ENCODE measurements at places on chromosomes 4 and X.

GRCh38 chrX:64152857-64153256 lies 52.7 kb downstream of the AMER1 start:
- no peak for DNase-seq

DNA sequence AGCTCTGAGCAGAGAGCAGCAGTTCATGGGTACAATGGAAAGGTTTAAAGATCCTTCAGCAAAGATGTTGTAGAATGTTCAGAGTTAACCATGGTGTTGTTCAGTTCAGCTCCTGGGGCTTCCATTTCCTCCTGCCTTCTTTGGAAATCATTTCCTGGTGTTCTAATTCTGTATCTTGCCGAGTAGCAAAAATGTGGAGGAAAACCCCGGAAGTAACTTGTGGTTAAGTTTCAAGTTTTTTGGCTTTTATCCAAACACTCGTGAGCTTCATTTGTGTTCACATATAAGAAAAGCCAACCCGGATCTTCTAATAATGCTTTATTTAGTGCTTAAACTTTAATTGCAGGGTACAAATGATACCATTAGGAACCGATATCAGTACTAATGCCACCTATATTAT lies 33.6 kb upstream of the ARX start:
- no peak for DNase-seq

DNA sequence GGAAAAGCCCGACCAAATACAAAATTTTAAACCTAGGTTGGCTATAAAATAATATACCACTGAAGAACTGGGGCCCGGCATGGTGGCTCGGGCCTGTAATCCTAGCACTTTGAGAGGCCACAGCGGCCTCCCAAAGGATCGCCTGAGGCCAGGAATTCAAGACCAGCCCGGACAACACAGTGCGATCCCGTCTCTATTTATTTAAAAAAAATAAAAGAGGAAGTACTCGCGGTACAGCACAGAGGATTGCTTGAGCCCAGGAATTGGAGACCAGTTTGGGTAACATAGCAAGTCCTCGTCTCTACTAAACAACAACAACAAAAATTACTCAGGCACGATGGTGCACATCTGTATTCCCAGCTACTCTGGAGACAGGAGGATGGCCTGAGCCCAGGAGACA lies 44.8 kb upstream of the CDKN2AIP start:
- no peak for DNase-seq

DNA sequence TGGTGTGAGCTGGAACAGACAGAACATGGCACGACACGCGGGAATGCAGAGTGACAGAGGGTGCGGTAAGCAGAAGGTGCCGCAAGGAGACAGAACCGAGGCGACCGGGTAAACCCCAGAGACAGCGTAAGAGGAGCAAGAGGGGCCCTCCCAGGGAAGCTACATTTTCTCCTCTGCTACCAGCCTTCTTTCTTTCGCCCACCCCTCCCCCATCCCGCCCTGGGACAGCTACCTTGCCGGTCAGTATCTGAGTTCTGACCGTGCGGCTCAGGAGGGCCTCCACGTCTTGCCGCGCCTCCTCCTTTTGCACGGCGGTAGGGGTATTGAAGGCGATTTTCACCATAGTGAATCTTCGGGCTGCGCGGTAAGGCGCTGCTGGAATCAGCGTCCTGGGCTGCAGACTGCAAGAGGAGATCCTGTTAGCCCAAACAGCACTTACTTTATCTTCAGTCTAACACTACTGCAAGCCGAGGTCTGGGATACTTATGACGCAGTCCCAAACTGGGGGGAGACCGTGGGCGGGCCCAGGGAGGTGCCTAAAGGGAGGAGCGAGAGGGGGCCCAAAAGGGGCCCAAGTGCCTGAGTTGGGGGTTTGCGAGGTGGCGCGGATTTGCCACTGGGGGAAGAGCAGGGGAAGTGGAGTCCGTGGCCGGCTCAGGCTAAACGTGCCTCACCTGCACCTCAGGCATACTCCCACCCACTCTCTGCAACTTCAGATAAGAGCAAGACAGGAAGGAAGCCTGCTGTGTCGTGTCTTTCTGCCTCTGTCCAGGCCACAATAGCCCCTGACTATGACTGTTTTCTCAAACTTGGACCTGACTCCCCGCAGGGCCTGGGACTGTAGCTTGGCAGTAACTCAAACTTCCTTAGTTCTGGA lies at the start of gene ITM2A:
Gene ITM2A, minus strand, starts transcription at position 462 of the 877 bp plus-strand sequence. Its CDS starts 119 bp downstream, at position 343.
- peak; percentile 7 for DNase-seq

- DNase-seq = no peak
These were observed 89.7 kb downstream of the LRP2BP start for GRCh38 chr4:185305979-185306442.

GRCh38 chr4:39308611-39309010 lies 57.6 kb downstream of the RFC1 start:
- DNase-seq = no peak

GRCh38 chr4:15577508-15577907 lies 77.6 kb downstream of the FBXL5 start:
- DNase-seq = no peak

- no peak for DNase-seq
These were observed 142.7 kb downstream of the CPEB2 start for GRCh38 chr4:15144967-15145295.

- DNase-seq = no peak
These were observed 28.0 kb upstream of the NSUN7 start for GRCh38 chr4:40721730-40722171.

DNA sequence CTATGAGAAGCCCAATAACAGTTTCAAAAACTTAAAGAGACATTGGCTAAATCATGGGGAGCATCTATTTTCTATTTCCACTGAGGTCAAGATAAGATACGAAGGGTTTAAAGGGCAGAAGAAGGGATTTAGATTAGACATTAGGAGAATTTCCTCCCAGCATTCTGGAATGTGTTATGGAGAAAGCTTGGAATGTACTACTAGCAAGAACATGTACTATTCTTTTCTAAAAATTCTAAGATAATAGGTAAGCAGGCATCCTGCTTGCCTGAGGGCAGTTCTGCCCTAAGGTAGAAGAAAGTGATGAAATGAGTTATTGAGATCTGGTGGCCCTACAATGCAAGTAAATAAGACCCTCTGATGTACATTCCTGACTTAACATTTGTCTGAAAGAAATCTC lies 279.2 kb downstream of the NR3C2 start:
- no peak for DNase-seq

- DNase-seq = no peak
These were observed 7.2 kb downstream of the TBC1D14 start for GRCh38 chr4:6916587-6917460.

- no peak for DNase-seq
These were observed 123.4 kb downstream of the PARM1 start for GRCh38 chr4:75056277-75056676.

GRCh38 chr4:25861280-25861950 lies 1.4 kb downstream of the SEL1L3 start:
- no peak for DNase-seq

- DNase-seq = no peak
These were observed 13.0 kb downstream of the SH3BP2 start for GRCh38 chr4:2805712-2806389.

DNA sequence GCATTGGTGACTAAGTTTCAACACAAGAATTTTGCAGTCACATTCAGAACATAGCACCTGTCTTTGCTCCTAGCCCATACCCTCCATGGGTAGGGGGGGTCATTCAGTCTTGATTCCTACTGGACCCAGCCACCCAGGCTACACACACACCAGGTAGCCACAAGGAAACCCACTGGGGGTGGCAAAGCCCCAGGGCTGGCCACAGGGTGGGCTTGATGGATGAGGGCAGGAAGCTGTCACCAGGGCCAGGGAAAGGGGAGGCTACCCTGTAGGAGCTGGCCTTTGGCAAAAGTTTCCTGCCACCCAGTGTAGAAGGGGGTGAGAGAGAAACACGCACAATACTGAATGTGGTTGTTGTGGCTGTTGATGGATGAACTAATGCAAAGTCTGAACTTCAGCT lies 74.5 kb upstream of the NKX1-1 start:
- DNase-seq = no peak

GRCh38 chr4:8257854-8258253 lies 11.7 kb upstream of the HTRA3 start:
- DNase-seq = no peak

DNA sequence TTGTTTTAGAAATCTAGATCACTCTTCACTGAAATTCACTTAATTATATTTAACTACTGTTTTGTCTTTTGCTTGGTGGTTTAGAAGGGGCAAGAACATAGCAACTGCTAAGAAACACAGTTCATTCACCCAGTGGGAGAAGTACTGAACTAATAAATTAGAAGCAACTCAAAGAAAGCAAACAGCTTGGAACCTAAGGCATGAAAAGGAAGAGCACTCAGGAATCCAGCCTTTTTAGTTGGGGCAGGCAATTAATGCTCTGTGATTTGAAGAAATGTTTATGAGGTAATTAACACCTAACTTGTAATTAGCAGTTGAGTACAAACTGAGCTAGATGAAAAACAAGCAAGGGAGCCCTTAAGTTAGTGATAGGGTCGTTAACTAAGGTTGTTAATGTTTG lies 22.8 kb downstream of the SEPTIN11 start:
- no peak for DNase-seq

- DNase-seq = no peak
These were observed 22.5 kb downstream of the FAM241A start for GRCh38 chr4:112167794-112168193.

- DNase-seq = no peak
These were observed 94.1 kb downstream of the HMX1 start for GRCh38 chr4:8777320-8778196.

Measured in stimulated activated CD8-positive, alpha-beta memory T cell treated with anti-CD3 and anti-CD28 coated beads, Interleukin-15, amount 100 ng/mL, for 24 hours (primary cell).